ENCODE measurements at places on chromosomes 3 and 15. TPM values are rescaled to one million over a fixed set of nuclear protein-coding genes. Genes with fewer than 3 reads are reported as not detected.

PEX5L gene
- not detected for total RNA-seq

PLA2G4D gene
- total RNA-seq, result not detected

TIMP4 gene
- 5.0 TPM for total RNA-seq

DNA sequence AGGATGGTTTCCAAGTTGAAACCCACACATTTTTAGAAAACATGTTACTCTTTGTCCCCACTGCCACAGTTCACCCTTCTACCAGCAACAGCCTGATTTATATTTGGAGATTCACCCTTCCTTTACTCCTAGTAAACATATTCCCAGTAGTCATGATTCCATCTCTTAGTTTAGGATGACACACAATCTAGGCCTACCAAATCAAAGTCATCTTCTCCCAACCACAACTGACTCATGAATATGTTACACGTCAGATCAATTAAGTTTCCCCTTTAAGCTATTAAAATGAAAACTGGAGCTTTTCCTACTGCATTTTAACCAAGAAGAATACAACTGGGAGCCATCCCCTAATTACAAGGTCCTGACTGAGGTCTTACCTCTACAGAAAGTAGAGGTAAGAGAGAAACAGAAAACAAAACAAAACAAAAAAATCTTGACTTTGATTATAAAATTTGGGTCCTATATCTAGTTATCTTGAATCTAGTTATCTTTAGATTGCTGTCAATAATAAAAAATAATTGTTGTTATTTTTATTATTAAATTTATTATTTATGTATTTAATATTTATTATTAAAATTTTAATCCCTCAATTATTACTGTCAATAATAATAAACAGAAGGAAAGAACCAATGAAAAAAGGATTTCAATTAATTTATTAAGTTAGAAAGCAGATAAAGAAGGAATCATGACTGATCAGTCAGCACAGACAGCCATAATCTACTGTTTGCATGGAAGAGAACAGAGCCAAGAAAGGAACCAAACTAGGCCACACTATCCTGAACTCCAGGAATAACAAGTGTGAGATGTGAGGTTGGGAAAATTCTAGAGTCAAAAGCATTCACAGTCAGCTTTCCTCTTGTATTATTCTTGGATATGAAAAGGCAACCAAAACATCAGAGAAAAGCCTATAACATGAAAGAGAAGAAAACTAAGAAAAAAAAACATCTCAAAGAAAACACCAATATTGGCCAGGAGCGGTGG lies 12.5 kb downstream of the DPH6 start:
- peaks cover 28% of the 10 kb centered on the region for H3K36me3 ChIP-seq
- H3K27me3 ChIP-seq, result no peaks in the 10 kb centered on the region
- H3K4me3 ChIP-seq, result no peak overlapping the region
- peaks cover 12% of the 10 kb centered on the region for H3K4me1 ChIP-seq
- no peak overlapping the region for H3K27ac ChIP-seq

DNA sequence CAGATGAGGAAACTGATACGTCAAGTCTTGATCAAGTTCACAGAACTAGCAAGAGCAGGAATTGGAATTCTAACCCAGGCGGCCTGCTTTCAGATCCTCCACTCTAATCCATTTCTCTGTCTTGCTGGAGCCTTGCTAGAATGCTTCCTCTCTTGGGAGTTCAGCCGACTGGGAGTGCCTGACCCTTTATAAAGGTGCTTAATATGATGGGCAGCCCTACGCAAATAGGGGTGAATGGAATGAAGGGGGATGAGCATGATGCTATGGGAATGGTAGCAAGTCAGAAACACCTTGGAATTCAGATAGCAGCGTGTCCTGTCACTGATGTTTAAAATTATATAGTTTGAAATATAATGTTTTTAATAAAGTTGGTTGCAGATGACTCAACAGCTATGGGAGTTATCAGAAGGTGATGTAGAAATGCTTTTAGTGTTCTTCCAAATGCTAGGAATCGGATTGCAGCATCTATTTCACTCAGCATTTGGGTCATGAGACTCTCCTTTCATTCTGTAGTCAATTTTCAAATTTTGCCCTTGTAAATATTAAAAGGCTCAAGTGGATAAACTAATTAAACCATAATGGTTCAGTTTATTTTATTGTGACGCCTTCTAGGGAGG lies 150.7 kb downstream of the FNDC3B start:
- peaks cover 27% of the 10 kb centered on the region for H3K4me1 ChIP-seq
- no peak for DNase-seq
- no peak overlapping the region for H3K4me3 ChIP-seq

DNA sequence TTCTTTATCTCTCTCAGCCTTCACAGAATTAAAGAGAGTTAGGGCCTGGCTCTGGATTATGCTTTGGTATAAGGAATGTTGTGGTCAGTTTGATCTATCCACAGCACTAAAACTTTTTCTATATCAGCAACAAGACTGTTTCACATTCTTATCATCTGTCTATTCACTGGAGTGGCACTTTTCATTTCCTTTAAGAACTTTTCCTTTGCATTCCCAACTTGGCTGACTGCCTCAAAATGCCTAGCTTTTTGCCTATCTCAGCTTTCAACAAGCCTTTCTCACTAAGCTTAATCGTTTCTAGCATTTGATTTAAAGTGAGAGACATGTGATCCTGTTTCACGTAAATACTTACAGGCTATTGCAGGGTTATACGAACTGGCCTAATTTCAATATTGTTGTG lies 471.8 kb downstream of the GBE1 start:
- DNase-seq, result no peak
- no peak overlapping the region for H3K4me3 ChIP-seq
- H3K4me1 ChIP-seq, result no peaks in the 10 kb centered on the region
- H3K36me3 ChIP-seq, result no peaks in the 10 kb centered on the region

DNA sequence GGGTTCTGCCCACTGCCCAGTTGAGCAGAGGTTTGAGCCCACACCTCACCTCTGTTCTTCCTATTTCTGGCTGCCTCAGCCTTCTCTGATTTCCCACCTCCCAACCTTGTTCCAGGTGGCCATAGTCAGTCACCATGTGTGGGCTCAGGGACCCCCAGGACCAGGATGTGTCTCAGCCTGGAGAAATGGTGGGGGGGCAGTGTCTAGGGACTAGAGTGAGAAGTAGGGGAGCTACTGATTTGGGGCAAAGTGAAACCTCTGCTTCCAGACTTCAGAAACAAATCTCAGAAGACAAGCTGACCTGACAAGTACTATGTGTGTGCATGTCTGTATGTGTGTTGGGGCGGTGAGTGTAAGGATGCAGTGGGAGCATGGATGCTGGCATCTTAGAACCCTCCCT lies 22.9 kb downstream of the SHF start:
- no peak for DNase-seq
- H3K4me1 ChIP-seq, result peaks cover 22% of the 10 kb centered on the region
- H3K27me3 ChIP-seq, result no peaks in the 10 kb centered on the region
- no peak overlapping the region for H3K27ac ChIP-seq

All from osteocyte (in vitro differentiated cells).